HEK293T (cell line): ENCODE measurements at places on chromosomes 5 and 9.

DNA sequence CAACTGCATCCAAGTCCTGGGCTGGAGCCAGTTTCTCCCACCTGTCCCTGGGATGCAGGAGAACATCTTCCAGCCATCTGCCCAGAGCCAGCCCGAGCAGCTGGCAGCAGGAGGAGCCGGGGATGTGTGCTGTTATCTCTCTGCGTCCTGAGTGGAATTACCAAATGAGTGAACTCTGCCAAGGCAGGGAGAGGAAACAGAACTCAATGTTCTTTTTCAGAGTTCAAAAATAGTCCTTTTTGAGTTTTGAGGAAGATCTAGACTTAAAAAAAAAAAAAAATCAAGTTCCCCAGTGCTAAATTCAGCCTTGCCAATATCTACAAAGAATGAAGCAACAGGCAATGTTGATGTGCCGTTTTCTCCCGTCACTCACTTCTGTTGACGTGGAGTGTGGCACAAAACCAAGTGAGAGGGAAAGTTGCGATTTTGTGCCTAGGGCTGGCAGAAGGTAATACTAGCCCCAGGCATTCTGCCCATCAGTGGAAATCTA is 56.2 kb downstream of the TMOD1 start:
- DNase-seq, result no peak

DNA sequence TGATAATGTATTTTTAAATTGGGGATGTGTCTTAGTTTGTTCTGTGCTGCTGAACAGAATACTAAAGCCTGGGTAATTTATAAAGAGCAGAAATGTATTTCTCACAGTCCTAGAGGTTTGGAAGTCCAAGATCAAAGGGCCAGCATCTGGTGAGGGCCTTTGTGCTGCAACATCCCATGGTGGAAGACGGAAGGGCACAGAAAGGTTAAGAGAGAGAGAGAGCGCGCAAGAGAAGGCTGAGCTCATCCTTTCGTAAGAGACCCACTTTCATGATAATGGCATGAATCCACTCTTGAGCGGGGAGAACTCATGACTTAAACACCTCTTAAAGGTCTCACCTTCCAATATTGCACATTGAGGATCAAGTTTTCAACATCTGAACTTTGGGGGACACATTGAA is 79.1 kb upstream of the GOLM1 start:
- DNase-seq, result no peak

DNA sequence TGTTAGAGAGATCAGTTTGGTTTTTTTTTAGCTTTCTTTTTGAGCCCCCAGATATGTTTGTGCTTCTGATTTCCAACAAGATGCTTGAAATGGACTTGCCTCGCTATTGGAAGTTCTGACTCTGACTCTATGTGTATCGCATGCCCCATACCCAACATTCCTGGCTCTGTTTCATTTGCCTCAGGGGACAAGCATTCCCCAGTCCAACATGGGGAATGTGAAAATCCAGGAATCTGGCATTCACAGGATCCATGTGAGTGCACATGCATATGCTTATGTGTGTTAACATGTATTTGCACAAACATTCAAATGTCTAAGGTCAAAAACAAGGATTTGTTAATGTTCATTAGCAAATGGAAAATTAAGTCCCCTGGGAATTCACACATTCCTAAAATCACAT is 233.9 kb downstream of the TLR4 start:
- no peak for DNase-seq

GRCh38 chr5:178786859-178787499 is 56.5 kb upstream of the ZNF354A start:
- no peak for DNase-seq

DNA sequence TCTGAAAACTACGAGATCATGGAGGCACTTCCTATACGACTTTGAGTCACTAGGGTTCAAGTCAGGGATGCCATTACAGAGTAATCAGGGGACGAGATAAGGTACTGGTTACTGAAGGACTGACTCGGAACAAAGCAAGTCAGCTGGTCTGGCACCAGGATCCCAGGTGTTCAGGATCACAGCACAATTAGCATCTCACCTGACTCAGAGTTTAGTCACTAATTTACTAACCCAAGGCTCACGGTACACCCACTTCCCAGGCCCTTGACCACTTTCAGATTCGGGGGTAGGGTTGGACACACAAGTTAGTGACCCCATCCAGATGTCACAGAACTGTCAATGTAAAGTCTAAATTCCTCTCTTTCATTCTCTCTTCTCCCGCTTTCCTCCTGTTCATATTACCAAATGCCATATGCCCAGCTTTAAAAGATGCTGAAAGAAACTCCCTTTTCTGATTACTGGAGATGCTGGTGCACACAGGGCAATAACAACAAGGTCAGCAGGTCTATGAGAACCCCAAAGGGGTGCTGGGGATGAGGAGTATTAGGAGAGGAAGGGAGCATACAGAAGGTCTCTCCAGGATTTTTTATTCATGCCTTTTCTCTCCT is 657.8 kb downstream of the TLE1 start:
- no peak for DNase-seq

DNA sequence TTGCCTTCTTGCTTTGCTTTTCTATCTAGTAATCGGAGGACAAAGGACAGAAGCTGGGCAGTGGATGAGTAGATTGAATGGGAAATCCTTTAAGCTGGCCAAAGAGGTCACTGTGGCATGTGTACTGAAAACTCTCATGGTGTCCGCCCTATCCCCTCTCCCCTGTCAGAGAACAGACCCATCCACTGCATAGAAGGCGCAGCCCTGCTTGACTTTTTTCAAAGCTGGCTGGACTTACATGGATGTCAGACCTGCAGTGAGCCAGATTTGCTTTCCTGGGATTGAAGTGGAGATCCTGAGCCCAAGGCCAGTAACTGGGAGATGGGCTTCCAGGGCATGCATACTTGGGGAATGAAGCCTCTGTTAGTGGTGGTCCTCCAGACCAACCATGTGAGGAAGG is 329.5 kb downstream of the TRPM3 start:
- no peak for DNase-seq

GRCh38 chr5:76174101-76174500 is 90.9 kb downstream of the SV2C start:
- DNase-seq, result no peak

- DNase-seq, result no peak
Observed at GRCh38 chr9:134917431-134918373, at the start of gene FCN1. Gene FCN1 (minus strand): TSS chr9:134917912. CDS start chr9:134917871, 41 bp downstream.
